ENCODE measurements at places on chromosomes 1 and 21. TPM values are rescaled to one million over a fixed set of nuclear protein-coding genes. Genes with fewer than 3 reads are reported as not detected.

DNA sequence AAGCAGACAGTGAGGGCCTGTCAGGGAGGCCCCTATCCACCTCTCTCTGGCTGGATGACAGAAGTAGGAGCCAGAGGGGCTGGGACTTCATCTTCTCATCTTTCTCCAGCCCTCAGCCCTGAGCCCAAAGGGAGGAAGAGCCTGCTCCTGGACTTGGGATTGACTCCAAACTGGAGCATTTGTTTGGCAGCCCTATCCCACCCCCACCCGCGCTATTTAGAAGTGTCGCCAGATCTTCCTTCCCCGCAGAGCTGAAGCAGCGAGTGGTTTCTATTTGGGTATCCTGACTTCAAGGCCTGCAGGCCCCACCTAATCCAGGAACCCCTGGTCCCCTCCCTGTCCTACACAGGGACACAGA lies 9.6 kb downstream of the NES start:
- no peak for DNase-seq

GRCh38 chr1:187629075-187629474 lies 800.3 kb downstream of the PLA2G4A start:
- DNase-seq: no peak

GRCh38 chr1:205224736-205225135 lies 3.0 kb upstream of the TMCC2 start:
- DNase-seq: no peak

DNA sequence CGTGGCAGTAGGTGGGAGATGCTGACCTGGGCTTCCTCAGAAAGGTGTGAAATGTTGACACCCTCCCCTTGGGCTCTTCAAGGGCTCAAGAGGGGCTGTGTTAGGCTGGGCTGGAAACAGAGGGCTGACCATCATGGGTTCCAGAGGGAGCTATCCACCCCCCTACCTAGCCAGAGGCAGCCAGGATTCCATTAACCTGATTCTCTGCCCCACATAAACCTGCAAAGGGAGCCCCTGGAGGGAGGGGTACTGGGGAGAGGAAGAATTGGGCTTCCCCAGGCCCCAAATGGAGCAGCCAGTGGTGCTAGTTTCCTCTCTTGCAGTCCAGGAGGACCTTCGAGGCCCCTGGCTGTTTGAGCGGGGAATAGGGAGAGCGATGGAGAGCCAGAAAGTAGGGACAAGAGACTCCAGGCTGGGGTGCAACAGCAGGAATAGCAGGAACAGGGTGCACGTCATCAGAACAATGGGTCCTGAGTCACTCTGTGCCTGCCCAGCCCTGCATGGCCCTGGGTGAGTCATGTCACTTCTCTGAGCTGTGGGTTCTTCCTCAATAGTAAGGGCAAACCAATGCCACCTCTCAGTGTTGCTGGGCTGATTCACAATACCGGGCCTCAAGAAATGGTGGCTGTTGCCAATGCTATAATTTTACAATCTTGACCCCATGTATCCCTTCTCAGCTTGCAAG lies 121.2 kb downstream of the EPHB2 start:
- DNase-seq: no peak

- DNase-seq: no peak
These were observed 27.8 kb downstream of the THEM4 start for GRCh38 chr1:151881479-151881878.

- no peak for DNase-seq
These were observed 248.5 kb downstream of the USP25 start for GRCh38 chr21:15978215-15978738.

- DNase-seq: peak; percentile 45
These were observed 107.5 kb downstream of the SPAG17 start for GRCh38 chr1:118077331-118078045.

DNA sequence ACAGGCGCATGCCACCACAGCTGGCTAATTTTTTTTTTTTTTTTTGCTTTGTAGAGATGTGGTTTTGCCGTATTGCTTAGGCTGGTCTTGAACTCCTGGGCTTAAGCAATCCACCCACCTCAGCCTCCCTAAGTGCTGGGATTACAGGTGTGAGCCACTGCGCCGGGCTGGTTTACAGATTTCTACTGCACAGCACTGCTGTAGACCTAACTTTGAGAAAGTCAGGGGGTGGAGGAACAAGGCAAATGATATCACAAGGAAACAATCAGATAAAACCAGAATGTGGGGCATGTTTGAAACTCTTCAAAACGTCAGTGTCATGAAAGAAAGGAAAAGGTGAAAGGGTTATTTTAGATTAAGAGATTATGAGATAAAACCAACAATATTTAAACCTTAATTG lies 45.3 kb downstream of the URB2 start:
- DNase-seq: no peak

- no peak for DNase-seq
These were observed 24.2 kb downstream of the MTARC1 start for GRCh38 chr1:220810963-220811362.

The LCE2C gene
- not detected for polyA plus RNA-seq

The C1orf146 gene
- not detected for polyA plus RNA-seq

The ATAD3A gene
- 123 TPM for polyA plus RNA-seq

The HMCN1 gene
- 0.29 TPM for polyA plus RNA-seq

The ATP1A4 gene
- polyA plus RNA-seq: not detected

Measured in K562 (cell line).